Stimulated activated CD4-positive, alpha-beta T cell treated with anti-CD3 and anti-CD28 coated beads, Interleukin-15, amount 100 ng/mL, for 48 hours (primary cell): ENCODE measurements at places on chromosomes 12 and 14.

DNA sequence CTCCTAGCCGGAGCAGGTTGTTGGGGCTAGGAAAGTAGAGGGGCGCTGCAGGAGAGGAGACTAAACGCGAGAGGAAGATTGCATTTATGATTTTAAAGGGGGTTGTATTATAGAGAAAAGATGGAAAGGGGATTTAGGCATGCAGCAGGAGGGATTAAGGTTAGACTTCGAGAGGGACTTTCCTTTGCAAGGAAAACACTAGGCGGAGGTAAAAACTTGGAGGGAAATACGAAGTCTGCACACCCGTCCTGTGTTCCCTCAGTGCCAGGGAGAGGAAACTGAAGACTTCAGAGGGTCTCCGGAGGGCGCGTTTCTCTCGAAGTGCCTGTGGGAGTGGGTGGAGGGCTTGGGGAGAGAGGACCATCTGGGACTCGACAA, 420 bp upstream of the PPP1R1A start:
- no peak for DNase-seq

- no peak for DNase-seq
These were observed 127.3 kb downstream of the ATP23 start for GRCh38 chr12:58068706-58069105.

DNA sequence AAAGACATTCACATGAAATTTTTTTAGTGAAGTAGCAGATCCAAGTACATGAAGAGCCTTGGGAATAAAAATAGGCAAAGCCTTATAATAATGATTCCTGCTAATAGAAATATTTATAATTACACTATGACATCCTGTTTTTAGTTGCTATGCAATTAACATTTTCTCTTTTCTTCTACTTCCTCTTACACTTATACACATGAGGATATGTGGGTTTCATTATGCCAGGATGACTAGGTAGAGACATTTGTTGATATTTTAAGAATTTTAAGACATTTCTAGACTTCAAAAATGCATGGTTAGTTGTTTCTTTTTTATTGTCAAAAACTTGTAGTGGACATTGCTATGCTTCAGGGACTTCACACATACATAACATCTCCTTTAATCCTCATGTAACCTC, 326.8 kb downstream of the SYT1 start:
- no peak for DNase-seq

- no peak for DNase-seq
These were observed 113.7 kb upstream of the KITLG start for GRCh38 chr12:88693837-88694445.

GRCh38 chr12:20507056-20507455, 138.7 kb downstream of the PDE3A start:
- no peak for DNase-seq

- no peak for DNase-seq
These were observed 2.2 kb downstream of the SLC38A2 start for GRCh38 chr12:46370380-46370734.

- no peak for DNase-seq
These were observed 158.4 kb downstream of the FBXL14 start for GRCh38 chr12:1436015-1436414.

- DNase-seq: no peak
These were observed 514.0 kb upstream of the TMPO start for GRCh38 chr12:98001430-98001829.

DNA sequence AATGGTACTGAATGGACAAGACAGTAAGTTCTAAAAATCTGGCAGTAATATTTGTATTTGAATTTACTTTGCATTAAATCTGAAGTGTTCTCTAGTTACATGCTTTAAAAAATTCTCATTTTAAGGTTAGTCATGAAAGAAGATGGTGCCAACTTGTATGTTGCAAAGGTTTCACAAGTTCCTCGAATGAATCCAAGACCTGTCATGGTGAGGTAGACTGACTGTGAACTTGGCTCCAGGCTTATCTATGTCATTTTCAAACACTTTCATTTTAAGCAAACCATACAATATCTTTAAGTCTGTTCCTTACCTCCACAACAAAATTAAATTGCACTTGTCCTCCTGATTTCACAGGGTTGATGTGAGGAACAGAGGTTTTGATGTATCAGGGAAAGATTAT, 23.4 kb downstream of the CLEC2D start:
- no peak for DNase-seq
